ENCODE measurements at places on chromosomes 16 and 17.

GRCh38 chr17:76872221-76872873, 4.1 kb downstream of the MGAT5B start:
- H3K36me3 ChIP-seq, result no peaks in the 10 kb centered on the region
- H3K27ac ChIP-seq, result no peak overlapping the region
- no peak for DNase-seq
- peaks cover 58% of the 10 kb centered on the region for H3K27me3 ChIP-seq

DNA sequence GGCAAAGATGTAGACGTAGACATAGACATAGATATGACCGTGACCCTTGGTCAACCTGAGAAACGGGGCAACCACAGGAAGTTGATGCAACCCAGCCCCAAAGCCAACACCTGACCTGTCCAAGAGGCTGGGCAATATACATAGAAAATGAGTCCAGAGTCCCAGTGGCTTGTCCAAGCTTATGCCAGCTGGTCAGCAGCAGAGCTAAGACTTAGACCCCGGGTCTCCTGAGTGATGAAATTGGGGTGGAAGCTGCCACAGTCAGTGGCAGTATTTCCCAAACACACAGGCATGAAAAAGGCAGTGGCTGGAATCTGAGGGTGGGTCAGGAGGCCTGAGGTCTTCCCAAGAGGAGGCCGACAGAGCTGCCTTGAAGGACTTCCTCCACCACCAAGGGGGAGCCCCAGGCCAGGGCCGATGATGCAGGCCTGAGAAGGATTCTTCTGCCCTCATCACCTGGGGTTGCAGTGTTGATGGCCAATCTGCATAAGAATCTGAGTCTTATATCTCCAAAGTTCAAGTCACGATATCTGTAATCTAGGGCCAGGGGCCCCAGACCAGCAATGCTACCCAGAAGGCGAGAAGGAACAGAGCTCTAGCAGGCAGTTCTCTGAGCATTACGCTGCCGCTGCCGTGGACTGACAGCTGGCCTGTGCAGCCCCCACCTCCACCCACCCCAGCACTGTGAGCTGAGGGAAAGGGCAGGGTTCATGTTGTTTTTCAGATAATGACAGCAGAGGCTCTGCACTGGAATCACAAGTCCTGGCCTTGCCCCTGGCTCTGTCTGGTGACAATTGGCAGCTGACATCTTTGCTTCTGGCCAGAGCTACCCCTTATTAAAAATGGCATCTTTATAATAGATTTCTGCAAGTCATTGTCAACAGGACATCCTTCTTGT, 72.7 kb downstream of the GNAO1 start:
- peaks cover 3% of the 10 kb centered on the region for H3K27me3 ChIP-seq
- H3K4me3 ChIP-seq, result no peak overlapping the region
- no peak overlapping the region for H3K27ac ChIP-seq
- DNase-seq, result no peak

DNA sequence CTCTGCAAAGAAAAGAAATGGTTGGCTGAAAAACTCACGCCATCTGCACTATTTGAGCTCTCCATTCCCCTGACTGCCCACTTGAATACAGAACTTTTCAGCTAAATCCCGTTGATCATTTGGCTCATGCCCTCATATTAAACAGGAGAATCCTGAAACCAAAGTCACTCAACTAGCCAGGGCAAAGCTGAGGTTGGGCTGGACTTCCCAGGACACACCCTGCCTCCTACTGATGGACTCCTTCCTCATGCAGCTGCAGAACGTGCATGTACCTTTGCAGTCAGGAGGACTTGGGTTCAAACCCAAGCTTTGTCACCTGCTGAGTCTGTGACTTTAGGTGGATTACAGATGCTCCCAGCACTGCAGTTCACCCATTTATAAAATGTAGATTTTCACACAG, 7.7 kb downstream of the ASIC2 start:
- H3K27ac ChIP-seq, result no peak overlapping the region
- DNase-seq, result no peak
- H3K36me3 ChIP-seq, result no peaks in the 10 kb centered on the region
- H3K4me3 ChIP-seq, result no peak overlapping the region

GRCh38 chr16:3702082-3702481, 15.2 kb downstream of the TRAP1 start:
- no peak for DNase-seq
- no peak overlapping the region for H3K4me3 ChIP-seq
- H3K27me3 ChIP-seq, result no peaks in the 10 kb centered on the region
- no peaks in the 10 kb centered on the region for H3K36me3 ChIP-seq

DNA sequence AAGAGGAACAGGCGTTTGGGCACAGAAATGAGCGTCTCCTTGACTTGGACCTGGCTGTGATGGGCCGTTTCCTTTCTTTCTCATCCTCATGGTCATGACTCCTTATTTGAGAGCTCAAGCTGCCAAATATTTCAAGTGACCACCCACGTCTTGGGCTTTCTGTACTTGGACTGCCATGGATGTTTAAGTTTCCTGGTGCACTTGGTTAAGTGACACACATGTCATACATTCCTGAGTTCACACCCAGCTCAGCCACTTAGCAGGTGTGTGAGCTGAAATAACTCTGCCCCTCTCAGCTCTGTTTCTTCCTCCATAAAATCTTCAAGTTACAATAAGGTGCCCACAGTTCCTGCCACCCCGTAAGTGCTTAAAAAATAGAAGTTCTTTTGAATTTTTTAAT, 114.5 kb downstream of the CLEC16A start:
- H3K4me1 ChIP-seq, result no peaks in the 10 kb centered on the region
- peak overlapping the region; percentile 77 for H3K27ac ChIP-seq
- H3K36me3 ChIP-seq, result peaks cover 79% of the 10 kb centered on the region
- DNase-seq, result no peak
- no peaks in the 10 kb centered on the region for H3K27me3 ChIP-seq
- no peak overlapping the region for H3K4me3 ChIP-seq

- H3K36me3 ChIP-seq, result no peaks in the 10 kb centered on the region
- DNase-seq, result no peak
- H3K27me3 ChIP-seq, result no peaks in the 10 kb centered on the region
- no peak overlapping the region for H3K4me3 ChIP-seq
- H3K4me1 ChIP-seq, result no peaks in the 10 kb centered on the region
- H3K27ac ChIP-seq, result no peak overlapping the region
Measured at GRCh38 chr16:17155485-17155884, 315.3 kb downstream of the XYLT1 start.

- no peaks in the 10 kb centered on the region for H3K36me3 ChIP-seq
- DNase-seq, result no peak
- no peaks in the 10 kb centered on the region for H3K27me3 ChIP-seq
- H3K4me1 ChIP-seq, result peaks cover 11% of the 10 kb centered on the region
- peak overlapping the region; percentile 94 for H3K27ac ChIP-seq
- peak overlapping the region; percentile 65 for H3K4me3 ChIP-seq
Measured at GRCh38 chr16:53055541-53056391, 975 bp downstream of the CHD9 start.

- H3K27ac ChIP-seq, result no peak overlapping the region
- H3K4me3 ChIP-seq, result no peak overlapping the region
- DNase-seq, result no peak
- peaks cover 50% of the 10 kb centered on the region for H3K27me3 ChIP-seq
- H3K4me1 ChIP-seq, result no peaks in the 10 kb centered on the region
- no peaks in the 10 kb centered on the region for H3K36me3 ChIP-seq
Measured at GRCh38 chr16:86986136-86986535, 331.1 kb downstream of the C16orf95 start.

GRCh38 chr16:81734632-81735434, 44.3 kb upstream of the PLCG2 start:
- no peak overlapping the region for H3K27ac ChIP-seq
- peaks cover 34% of the 10 kb centered on the region for H3K4me1 ChIP-seq
- no peaks in the 10 kb centered on the region for H3K27me3 ChIP-seq
- no peak for DNase-seq
- H3K4me3 ChIP-seq, result no peak overlapping the region

GRCh38 chr17:18158022-18158600, 25.5 kb upstream of the ALKBH5 start:
- H3K4me1 ChIP-seq, result peaks cover 1% of the 10 kb centered on the region
- peak overlapping the region; percentile 37 for H3K4me3 ChIP-seq
- H3K36me3 ChIP-seq, result no peaks in the 10 kb centered on the region
- H3K27me3 ChIP-seq, result no peaks in the 10 kb centered on the region

DNA sequence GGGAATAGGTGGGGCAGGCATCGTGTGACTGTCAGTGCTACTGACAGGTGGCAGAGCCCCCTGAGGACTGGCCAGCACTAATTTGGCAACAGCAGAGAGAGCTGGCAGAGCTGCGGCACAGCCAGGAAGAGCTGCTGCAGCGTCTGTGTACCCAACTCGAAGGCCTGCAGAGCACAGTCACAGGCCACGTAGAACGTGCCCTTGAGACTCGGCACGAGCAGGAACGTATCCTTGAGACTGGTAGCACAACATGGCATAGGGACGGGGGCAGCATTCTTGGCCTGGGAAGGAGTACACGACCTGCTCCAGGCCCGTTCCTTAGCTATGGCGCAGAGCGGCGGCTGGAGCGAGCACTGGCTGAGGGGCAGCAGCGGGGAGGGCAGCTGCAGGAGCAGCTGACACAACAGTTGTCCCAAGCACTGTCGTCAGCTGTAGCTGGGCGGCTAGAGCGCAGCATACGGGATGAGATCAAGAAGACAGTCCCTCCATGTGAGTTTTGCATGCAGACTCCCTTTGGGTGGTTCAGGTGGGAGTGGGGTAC, 3.0 kb upstream of the NRN1L start:
- H3K27ac ChIP-seq, result no peak overlapping the region
- no peak for DNase-seq
- H3K4me3 ChIP-seq, result no peak overlapping the region

GRCh38 chr17:49633250-49633649, 44.6 kb downstream of the SPOP start:
- no peak for DNase-seq
- no peak overlapping the region for H3K27ac ChIP-seq
- no peak overlapping the region for H3K4me3 ChIP-seq
- peaks cover 6% of the 10 kb centered on the region for H3K36me3 ChIP-seq
- no peaks in the 10 kb centered on the region for H3K27me3 ChIP-seq
- peaks cover 23% of the 10 kb centered on the region for H3K4me1 ChIP-seq

GRCh38 chr16:55077266-55077665, 146.6 kb downstream of the IRX5 start:
- no peaks in the 10 kb centered on the region for H3K36me3 ChIP-seq
- H3K27me3 ChIP-seq, result no peaks in the 10 kb centered on the region
- no peaks in the 10 kb centered on the region for H3K4me1 ChIP-seq
- H3K27ac ChIP-seq, result no peak overlapping the region
